ENCODE measurements at places on chromosomes 16 and 17. TPM values are rescaled to one million over a fixed set of nuclear protein-coding genes. Genes with fewer than 3 reads are reported as not detected.

GRCh38 chr17:79500745-79501618 is 109.9 kb downstream of the RBFOX3 start:
- no peak for DNase-seq

DNA sequence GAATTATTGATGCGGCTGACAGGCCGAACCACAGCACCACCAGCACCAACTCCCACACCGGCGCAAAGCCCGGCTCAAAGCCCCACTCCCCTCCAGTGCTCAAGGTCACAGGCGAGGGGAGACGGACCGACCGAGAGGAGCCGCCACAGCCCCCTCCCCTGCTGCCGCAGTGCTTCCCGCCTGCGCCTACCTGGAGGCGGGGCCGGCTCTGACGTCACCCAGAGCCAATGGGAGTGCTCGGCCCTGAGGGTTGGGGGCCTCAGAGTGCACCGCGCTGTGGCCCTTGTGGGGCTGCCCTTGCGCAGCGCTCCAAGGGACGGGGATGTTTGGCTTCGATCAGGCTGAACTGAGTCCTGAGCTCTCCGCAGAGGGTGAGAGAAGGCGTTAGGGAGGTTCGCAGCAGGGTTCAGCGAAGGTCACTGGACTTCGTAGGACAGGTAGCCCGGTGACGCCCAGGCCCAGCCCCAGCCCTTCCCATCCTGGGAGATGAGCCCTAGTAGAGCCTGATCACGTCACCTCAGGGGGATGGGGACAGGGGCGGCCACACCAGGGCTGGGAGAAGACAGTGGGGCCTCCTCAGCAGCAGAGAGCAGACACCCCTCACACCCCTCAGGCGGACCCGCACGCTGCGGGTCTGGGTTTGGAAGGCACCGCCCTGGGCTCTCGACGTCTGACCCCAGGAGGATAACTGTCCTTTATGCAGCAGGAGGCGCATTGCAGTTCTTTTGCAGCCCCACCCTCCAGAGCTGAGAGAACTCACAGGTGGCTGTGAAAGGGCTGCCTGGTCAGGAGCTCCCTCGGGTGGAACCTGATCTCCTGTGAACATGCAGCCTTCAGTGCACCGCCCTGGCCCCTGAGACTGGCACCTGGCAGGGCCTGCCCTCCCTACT is 1.5 kb downstream of the NDRG4 start:
- DNase-seq = peak; percentile 17

GRCh38 chr17:35345445-35345925 is 27.9 kb downstream of the SLFN11 start:
- DNase-seq = no peak

DNA sequence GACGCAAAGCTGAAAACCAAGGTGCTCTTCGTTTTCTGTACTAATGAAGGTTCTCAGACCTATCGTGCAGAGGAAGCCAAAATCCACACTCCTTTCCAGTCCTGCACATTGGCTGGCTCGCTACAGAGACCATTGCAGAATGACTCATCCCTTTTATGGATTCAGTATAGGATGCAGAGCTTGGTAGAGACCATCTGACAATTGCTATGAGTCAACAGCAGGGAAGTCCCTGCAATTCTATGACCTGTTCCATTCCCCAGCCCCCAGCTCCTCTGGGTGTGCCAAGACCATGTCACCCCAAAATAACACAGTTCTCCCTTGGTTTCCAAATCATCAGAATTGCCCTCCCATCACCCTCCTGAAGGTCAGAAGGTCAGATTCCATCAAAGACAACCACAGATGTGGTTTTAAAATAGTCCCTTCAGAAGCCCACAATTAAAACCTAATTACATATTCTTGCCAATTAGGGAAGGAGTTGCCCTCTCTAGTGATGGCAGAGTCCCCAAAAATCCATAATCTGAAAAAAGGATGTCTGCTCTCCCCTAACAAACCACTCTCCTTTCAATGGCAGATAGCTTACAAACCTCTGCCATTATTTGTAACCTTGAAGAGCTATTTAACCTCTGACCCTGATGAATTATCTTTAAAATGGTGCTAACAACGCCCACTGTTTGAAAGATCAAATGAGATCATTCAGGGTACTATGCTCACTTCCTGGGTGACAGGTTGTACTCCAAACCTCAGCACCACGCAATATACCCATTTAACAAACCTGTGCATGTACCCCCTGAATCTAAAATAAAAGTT is 108.2 kb upstream of the RBBP6 start:
- DNase-seq = no peak

Gene CCDC154
- 1.6 TPM for total RNA-seq

Measured in thyroid gland (tissue), 4 donors.